ENCODE measurements at places on chromosomes 2 and 18.
A peak's percentile ranks its signal among the peaks of the same experiment; 100 is the strongest.

- DNase-seq, result no peak
Measured at GRCh38 chr2:180495606-180496005, 484.8 kb upstream of the UBE2E3 start.

DNA sequence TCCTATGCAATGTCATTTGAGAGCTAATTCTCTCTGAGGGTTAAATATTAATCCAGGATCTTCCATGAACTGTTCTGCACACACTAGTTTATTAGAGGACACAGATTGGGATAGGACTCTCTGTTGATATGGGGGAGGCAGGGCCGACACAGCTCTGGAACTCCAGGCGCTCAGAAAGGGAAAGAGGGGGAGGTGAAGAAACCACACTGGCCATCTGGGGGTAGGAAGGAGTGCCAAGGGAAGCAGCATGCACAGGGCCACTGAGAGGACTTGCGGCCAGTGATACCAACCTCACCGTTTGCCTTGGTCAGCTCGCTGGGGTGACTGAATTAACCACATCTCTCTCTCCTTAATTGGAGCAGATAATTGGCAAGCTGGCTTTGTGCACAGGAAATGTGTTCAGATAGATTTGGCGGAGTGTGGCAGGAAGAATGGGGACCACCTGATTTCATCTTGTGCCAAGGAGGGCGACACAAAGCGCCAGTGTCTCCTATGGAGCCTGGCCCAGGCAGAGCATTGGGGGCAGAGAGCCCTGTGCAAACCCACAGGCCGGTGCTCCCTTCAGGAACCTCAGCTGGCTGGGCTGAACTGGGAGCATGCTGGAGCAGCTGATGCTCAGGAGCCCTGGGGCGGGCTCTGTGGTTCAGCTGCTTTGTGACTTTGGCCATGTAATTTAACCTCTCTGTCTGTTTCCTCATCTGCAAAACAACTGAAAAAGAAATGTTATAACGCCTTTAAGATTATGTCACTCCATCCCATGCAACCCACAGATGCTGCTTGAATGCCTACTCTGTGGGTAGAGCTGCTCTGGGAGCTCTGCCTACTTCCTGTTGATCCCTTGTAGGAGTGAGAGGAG lies 114.7 kb upstream of the STON1 start:
- DNase-seq, result no peak

DNA sequence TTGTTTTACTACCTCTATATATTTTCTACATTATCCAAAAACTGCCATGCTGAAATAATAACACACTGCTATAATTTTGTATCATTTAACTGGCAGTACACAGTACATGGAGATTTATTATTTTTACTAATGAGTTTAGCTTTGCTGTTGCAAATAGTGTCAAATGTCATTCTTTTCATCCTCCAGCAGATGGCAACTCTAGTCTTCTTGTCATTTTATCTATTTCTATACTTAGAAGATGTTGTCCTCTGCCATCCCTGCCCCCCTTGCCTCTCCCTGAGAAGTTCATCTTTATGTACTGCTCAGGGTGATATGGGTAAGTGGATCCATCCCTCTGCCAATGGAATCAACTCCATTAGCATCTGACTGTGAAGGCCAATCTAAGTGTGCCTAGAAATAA lies 21.7 kb upstream of the LRRTM1 start:
- DNase-seq, result peak; percentile 73

DNA sequence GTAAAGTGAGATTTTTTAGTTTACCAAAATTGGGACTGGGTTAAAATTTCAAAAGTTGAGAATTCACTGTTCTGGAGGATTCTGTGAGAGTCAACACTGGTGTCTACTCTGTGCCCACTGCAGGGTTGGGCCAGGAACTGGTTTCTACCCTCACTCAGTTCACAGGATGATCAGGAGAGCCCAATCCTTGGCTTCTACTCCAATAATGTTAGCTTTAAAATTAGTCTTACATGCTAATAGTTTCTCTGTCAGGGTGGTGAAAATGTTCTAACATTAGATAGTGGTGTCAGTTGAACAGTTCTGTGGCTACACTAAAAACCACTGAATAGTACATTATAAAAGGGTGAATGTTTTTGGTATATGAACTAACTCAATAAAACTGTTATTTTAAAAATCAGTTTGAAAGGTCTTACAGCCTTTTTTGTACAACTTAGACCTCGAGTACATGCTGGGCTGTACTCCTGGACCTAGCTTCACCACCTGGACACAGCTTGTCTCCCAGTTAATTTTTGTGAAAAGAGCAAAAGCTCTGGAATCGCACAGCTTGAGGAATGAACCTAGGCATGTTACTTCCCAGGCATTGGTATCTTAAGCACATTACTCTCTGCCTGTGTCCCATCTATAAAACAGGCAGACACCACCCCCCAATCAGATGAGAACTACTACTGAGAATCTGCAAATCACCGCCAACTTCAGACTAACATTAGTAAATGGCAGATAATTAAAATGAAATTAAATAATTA lies 44.4 kb downstream of the ACVR1 start:
- no peak for DNase-seq

GRCh38 chr2:51990684-51991083 lies 958.8 kb upstream of the NRXN1 start:
- DNase-seq, result peak; percentile 80

- DNase-seq, result peak; percentile 79
Measured at GRCh38 chr18:8706791-8707555, 1.6 kb downstream of the MTCL1 start.

DNA sequence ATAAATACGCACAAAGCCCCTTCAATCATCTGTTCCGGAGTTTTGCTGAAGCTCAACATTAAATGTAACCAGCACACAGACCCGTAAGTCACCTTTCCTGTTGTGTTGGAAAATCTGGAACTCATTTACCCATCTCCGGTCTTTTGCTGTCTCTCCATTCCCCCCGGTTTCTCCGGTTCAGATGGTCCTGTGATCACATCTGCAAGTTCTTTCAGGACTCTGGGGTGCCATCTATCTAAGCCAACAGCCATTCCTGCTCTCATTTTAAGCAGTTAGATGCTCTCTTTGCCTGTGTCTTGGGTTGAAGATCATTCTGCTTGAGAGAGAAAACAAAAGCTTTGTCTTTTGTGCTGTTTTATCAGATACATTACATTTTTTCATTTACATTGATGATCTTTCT lies 91.7 kb upstream of the TGIF1 start:
- DNase-seq, result no peak

GRCh38 chr2:216553093-216553478 lies 54.4 kb downstream of the RPL37A start:
- DNase-seq, result no peak

DNA sequence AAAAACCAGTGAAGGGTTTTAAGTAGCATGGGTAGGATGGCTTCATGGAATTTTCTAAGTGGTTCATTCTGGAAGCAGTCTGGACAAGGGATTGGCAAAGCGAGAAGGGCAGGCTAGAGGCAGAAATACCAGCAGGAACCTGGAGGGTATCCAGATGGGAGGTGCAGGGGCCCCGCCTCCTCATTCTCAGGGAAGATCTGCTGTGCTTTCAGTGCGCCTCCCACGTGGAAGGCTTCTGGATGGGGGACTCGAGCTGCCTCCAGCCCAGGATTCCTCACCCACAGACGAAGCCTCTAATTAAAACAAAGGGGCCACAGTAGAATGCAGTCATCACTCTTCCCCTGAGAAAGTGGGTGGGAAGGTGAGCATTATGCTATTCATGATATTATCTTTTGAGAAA lies 79.8 kb downstream of the VSNL1 start:
- peak; percentile 36 for DNase-seq

- DNase-seq, result no peak
Measured at GRCh38 chr2:20431772-20432171, 15.1 kb upstream of the RHOB start.

DNA sequence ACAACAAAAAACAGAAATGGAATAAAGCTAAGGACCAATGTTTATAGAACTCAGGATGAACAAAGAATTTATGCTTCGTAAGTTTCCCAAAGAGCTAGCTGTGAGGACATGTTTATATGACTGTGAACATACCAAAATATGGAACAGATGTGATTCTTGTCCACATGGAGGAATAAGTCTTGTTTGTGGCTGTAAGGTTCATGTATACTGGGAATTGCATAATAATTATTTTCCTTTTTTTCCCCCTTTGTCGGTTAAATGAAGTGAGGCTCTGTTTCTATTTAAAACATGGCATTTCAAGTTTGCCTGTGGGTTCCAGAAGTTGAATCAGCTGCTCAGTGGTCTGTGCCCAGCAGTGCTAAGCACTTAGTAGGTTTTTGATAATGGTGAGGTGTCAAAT lies 108.1 kb downstream of the FHOD3 start:
- no peak for DNase-seq

- DNase-seq, result no peak
Measured at GRCh38 chr18:31424383-31424988, 23.1 kb upstream of the DSG3 start.

DNA sequence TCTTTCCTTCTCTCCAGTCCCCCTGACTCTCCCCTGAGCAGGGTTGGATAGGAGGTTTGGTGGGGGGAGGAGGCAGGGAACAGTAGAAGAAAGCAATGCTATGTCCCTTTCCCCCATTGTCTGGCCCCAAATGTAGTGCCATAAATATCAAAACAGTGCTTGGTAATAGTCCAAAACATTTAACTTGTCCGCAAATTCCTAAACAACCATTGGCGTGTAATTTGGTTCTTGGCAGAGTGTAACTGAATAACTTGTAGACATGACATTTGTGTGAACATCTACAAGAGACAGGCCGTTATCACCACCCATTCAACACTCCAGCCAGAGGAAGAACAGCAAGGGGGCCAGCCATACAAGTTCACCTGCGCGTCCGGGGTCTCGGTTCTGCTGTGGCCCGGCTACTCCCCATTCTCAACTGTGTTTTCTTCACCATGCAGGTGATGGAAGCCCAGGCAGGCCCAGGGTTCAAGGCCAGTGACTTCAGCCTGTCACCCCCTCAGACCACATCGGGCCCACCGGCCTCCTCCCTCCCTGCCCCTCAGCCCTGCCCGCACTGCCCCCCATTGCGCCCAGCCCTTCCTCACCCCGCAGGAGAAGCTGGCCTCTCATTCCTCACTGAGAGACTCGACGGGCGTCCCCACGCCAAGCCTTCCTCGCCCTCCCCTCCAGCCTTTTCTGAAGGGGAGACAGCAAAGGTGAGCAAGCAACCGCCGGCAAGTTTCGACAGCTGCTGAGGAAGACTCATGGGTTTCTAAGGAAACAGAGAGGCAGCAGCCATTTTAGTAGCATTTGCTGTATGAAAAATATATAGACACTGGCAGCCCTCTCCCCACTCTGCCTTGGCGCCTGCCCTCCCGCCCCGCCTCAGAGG lies 699 bp upstream of the RAPGEF4 start:
- DNase-seq, result peak; percentile 26

DNA sequence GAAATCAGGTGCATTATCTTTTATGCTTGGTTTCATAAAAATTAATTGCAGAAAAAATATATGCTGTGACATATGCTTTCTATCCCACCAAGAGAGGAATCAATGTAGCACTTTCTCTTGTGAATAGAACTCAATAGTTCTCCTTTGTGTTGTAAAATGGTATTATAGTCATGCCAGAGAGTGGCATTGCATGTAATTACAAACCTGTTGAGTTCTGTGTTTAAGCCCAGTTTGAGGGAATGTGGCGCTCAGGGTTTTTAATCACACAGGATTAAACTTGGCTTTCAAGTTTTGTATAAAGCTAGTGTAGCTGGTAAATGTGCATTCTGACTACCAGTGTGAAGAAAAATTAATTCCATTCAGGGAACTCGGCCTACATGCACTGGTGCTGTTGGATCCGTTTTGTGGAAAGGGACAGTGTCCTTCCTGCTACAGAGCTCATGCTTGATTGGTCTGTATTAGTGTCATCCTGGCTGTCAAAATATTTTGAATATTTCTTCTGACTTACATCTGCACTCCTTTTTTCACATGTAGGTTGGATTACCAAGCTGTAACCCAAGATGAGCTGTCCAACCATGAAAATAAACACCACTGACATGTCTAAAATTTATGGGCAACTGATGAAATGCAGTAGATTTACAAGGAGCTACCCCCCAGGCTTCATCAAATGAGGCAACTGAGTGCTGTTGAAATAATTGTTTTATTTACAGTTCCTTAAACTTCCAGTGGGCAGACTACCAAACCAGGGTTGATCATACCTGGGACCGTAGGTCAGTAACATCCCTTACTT lies 80.3 kb downstream of the SLC4A3 start:
- peak; percentile 41 for DNase-seq

- no peak for DNase-seq
Measured at GRCh38 chr2:240599141-240599583, 12.6 kb downstream of the CAPN10 start.

DNA sequence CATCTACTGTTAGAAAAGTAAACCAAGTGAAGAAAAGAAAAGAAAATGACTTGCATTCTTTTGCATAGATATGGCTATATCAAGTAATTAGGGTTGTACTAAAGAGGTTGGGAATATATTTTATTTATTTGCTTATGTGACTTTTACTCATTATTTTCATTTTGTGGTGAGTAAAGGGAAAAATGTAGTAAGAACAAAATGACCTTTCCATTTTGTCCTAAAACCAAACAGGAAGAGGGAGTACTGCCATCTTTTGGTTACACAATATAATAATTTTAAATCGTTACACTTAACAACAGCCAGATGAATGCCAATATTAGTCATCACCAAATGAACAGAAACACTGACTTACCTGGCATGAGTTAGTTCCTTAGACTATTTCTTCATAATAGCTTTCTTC lies 47.3 kb upstream of the NDUFV2 start:
- peak; percentile 24 for DNase-seq

GRCh38 chr18:76362676-76363075 lies 132.4 kb downstream of the ZNF516 start:
- no peak for DNase-seq

DNA sequence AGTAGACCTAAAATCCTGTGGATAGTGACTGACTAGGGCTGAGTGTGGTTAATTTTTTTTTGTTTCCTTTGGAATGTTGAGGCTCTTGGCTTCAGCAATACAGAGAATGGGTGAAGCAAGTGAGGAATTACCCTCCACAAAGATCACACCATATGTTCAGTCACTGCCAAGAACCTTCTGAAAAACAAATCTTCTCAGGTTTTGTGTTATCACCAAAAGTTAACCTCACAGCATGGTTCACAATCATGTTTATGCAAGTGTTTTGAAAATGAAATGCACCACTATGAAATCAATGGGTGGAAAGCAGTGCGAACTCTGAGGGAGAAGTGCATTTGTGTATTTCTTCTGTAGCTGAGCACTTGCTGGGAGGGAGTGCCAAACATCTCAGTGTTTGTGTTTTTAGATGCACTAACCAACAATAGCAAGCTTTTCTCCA lies 44.4 kb downstream of the SPATS2L start:
- DNase-seq, result peak; percentile 17

DNA sequence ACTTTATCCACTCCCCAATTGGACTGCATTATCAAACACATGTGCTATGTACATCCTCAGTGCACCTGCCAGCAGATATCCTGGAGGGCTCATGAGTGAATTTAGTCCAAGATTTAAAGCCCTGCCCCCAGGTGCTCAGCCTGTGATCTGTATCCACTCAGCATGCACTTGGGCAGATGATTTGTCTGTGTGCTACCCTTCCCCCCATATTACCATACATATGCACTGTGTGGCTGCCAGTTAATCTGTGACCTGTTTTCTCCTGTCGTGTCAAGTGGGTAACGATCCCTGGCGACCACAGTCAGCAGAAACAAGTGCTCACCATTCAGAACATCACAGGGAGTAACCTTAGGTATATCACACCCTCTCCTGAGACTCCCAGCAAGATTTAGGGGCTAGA lies 10.2 kb downstream of the NAGK start:
- no peak for DNase-seq

- DNase-seq, result no peak
Measured at GRCh38 chr2:134717286-134718022, 1.3 kb downstream of the TMEM163 start.
